ENCODE measurements at places on chromosomes 7 and 10.

GRCh38 chr7:6727663-6728062 lies 20.9 kb upstream of the ZNF12 start:
- no peak for DNase-seq

- no peak for DNase-seq
These were observed 63.0 kb downstream of the GNAI1 start for GRCh38 chr7:80197627-80198026.

DNA sequence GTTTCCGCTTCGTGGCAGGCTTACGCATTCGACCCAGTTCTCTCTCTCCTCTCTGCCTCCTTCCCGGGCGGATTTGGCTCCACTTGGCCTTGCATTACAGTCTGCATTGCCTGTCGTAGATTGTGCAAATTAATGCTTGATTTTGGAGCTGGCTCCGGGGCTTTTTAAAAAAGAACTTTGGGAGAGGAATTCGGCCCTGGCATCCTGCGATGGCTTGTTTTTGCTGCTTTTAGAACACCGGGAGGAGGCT lies 767 bp downstream of the EIF4EBP2 start:
- no peak for DNase-seq

DNA sequence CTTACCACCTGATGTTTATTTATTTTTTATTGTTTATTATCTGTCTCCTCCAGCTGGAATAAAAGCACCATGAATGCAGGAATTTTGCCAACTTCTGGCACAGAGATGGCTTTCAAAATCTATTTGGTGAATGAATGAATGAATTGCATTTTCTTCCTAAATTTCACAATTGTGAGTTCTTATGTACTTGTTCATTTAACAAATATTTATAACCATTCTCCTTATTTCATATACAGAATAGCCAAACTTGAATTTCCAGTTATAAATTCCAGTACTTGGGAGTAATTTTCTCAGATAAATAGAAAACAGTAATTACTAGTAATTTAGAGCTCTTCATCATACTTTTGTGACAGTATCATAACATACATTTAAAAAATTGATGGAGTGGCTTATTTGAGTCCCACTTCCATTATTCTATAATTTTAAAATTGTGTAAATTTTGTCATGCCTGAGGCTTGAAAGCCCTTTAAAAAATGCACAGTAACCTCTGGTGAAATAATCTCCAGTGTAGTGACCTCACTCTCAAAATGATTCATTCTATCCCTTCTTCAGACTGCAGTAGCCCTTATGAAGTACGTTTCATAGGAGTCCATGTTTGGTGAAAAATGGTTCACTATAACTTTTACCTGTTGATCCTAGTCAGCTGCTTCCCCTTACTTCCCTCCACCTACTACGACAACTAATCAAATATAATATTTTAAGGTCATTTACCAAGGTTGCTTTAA lies 40.0 kb upstream of the SRI start:
- no peak for DNase-seq

DNA sequence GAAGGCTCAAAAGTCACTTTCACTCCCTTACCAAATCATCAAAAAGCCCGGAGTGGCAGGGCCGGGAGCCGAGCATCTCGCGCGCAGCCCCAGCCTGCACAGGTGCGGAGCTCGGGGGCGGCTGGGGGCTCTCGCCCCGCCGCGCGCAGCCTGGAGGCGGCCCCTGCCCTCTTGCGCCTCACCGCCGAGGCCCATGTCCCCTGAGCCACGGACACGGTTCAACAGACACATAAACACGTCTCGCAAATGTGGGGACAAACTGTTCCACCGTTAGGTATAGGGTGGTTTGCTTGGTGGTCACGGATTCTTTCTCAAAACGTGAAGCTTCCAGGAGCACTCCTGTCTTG lies 700 bp downstream of the GSAP start:
- DNase-seq: no peak

DNA sequence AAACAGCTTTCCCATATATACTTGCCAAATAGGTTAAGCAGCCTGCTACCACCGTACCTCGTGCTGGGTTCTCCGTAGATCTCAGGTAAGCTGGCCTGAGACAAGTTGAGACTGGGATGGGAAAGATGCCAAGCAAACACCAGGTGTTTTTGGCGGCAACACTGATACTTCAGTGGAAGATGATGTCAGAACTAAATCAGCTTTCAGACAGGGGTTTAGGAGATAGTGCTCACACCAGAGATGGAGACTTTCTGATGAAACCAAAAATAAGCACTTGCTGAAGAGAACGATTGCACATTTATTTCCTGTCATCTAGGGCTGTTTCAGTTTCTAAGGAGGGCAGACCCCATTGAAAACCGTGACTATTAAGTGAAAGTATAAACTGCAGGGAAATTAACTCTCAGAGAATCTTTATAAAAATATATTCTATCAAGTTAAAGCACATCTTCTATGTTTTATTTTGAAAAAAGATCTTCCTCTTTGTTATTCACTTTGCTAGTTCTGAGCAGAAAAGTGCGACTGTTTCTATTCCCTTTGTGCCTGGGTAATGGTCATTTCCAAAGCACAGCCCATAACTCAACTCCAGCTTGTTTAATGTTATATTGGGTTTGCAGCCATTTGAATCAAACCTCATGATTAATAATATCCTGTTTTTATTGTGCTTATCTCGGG lies 149.9 kb downstream of the CPED1 start:
- no peak for DNase-seq

DNA sequence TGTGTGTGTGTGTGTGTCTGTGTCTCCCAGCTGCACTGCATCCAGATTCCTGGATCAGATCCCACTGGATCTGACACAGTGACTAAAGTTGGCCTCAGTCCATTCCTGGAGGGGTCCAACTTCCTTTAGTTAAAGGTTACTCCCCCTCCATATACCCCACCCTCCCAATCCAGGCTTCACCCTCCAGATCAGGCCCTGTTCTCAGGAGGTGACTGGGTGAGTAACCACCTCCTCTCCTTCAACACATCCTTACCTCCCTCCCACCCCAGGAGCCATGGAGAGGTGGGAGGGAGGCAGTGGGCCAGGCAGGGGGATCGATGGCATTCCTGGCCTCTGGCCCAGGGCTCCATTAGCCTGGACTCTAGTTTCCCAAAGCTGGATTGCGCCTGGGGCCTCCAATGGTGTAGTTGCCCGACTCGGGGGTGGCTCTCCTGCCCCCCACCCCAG lies 11.3 kb downstream of the KCNIP2 start:
- no peak for DNase-seq

- no peak for DNase-seq
These were observed 57.8 kb upstream of the PDCD4 start for GRCh38 chr10:110813743-110814472.

DNA sequence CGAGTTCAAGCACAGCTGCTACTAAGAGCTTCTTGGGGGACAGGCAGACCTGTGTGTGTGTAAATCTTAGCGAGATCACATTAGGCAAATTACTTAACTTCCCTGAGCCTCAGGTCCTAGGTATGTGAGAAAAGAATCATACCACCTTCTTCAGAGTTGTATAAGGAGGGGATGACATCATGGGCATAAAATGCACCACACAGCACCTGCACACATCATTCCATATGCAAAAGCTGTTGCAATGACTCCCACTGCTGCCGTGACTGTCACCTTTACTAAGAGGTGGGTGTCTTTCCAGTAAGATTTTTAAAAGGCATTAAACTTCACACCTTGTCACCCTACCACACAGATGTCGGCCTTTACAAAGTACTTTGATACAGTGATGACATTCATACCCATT lies 146.0 kb downstream of the FANK1 start:
- no peak for DNase-seq

GRCh38 chr10:31949266-31949665 lies 20.6 kb upstream of the ARHGAP12 start:
- no peak for DNase-seq

DNA sequence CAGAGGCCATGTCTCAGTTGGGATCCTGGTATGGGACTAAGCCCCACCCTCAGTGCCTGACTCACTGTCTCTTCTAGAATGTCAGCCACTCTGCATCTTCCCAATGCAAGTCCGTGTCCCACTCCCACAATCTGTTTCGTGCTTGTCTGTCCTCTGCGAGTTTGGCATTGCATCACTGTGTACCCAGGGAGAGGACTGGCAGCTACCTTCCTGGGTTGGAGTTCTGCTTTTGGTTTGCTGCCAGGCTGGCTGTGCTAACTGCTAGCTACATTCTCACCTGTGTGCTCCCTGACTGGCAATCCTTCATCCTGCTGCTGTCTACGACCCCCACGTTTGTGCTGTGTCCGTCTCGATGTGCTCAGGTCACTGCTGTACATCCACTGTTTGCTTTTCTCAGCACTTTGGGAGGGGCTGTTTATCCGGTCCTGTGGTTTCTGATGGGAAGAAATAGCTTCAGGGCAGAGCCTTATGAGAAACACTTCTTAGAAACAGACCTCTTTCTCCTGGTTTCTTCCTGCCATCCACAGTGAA lies 56.0 kb upstream of the GLI3 start:
- no peak for DNase-seq

DNA sequence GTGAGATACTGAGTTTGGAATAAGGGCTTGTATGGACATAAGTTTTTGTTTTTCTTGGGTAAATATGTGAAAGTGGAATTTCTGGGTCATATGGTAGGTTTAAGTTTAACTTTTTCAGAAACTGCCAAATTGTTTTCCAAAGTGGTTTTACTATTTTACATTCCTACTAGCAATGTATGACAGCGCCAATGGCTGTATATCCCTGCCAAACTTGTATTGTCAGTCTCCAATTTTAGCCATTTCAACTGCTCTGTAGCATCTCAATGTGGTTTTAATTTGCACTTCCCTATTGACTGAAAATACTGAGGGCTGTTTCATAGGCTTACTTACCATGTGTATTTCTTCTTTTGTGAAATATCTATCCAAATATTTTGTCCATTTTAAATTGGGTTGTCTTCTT lies 90.5 kb upstream of the ZNF32 start:
- no peak for DNase-seq

DNA sequence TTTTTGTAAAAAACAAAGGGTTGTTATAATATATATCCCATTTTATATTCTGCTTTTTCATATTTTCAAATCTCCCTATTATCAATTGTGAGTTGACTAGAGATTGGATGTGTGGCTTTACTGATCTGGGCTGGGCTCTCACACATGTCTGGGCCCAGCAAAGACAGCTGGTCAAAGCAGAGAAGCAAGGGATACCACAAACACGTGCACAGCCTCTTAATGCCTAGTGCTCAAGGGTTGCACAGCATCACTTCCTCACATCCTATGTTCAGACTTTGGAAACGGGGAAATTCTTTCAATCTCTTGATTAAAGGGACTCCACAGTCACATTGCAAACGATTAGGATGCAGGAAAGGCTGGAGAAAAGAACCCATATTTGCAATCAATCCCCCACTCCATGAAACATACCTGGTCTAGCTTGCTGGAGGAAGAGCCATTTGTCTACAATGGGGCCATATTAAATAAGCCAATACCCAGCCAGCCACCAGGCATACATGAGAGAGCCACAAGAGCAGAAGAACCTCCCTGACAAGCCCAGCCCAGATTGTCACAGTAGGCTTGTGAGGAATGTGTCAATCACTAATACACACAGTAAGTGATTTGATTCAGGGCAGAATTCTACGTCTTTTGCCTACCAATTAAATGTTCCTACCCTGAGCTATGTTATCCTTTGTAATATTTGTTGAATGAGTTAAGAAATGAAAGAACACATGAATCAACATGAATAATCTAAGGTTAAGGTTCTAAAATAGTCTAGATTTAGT lies 431.2 kb downstream of the TNS3 start:
- DNase-seq: no peak

DNA sequence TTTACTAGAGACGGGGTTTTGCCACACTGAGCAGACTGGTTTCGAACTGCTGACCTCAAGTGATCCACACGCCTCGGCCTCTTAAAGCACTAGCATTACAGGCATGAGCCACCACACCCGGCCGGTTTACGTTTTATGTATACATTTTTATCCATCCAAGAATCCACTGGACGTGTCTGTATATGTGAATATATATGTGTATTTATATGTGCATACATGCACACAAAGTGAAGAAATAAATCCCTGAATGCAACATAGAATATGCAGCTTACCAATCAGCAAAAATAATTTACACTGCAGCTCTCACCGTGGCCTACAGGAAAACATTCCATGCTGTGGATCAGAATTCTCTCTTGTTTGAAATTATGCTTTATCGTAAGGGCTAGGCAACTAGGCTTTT lies 23.3 kb downstream of the DCLRE1C start:
- DNase-seq: no peak

GRCh38 chr7:142889816-142890215 lies 4.3 kb upstream of the TRPV6 start:
- no peak for DNase-seq

GRCh38 chr7:4621396-4621795 lies 60.7 kb upstream of the FOXK1 start:
- DNase-seq: no peak

DNA sequence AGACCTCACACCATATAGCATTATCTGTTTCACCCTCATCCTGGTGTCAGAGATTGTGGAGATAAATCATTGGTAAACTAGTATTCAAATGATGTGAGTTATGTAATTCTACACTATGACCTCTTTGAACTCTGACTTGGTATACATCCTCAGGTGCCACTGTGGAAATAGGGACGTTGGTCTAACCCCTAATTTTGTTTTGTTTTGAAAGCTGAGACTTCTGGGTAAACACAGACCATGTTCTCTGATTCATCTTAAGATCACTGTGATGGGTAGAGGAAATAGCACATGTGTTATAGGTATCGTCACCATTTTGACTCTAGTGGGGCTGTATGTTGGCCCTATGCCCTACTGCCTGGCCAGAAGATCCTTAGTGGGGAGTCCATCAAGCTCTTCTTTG lies 241.6 kb downstream of the CCDC7 start:
- no peak for DNase-seq

GRCh38 chr10:176677-177076 lies 41.4 kb downstream of the ZMYND11 start:
- DNase-seq: no peak

GRCh38 chr10:12418725-12419261 lies 69.4 kb downstream of the CAMK1D start:
- no peak for DNase-seq

- DNase-seq: no peak
These were observed 221.2 kb downstream of the CELF2 start for GRCh38 chr10:11238893-11239292.

GRCh38 chr10:117543225-117544003 lies 868 bp downstream of the EMX2 start:
- DNase-seq: no peak

DNA sequence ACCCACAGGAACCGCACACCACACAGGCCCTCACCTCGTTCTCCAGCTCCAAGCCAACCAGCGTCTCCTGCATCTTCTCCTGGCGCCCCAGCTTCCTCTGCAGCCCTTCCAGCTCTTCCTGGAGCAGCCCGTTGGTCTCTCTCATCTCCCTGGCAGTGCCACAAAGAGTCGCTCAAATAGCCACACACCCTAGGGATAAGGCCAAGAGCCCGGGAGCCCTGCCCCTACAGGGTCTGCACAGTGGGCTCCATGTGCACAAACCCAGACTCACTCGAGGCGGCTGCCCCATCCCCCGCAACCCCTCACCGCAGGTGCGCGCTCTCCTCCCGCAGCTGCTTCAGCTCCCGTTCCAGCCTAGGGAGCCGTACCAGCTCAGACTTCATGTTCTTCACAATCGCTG lies 16.9 kb downstream of the MAD1L1 start:
- no peak for DNase-seq

Data from activated CD4-positive, alpha-beta T cell treated with anti-CD3 and anti-CD28 coated beads, Interleukin-2, amount 50 U/mL, for 24 hours (primary cell).